Activated T-helper 9 cell treated with anti-CD3 and anti-CD28 coated beads, Interleukin-2, amount 50 U/mL, for 16 hours (primary cell): ENCODE measurements at places on chromosomes 2 and 18.

GRCh38 chr18:25284861-25285550 lies 67.0 kb downstream of the ZNF521 start:
- no peak for DNase-seq

GRCh38 chr2:191243154-191243553 lies 2.0 kb upstream of the MYO1B start:
- no peak for DNase-seq

- DNase-seq, result no peak
Measured at GRCh38 chr2:45708501-45708900, 57.0 kb downstream of the PRKCE start.

DNA sequence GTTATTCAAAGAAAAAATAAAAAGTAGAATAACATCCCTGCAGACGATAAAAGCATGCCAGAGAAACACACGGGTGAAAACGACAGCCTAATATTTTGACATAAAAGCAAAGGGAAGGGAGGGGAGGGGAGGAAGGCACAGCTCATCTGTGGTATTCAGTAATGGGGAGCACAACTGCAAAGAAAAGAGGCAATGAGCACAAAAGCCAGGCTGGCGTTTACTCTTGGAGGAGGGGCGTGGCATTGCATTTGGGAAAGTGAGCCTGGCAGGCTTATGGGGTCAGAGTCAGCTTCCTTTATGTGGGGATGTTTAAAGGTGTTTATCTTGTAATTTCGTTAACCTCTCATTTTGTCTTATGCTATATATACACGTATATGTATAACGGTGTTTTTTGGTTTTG lies 53.2 kb downstream of the STEAP3 start:
- no peak for DNase-seq

GRCh38 chr2:185215497-185215896 lies 523.1 kb upstream of the FSIP2 start:
- DNase-seq, result no peak

DNA sequence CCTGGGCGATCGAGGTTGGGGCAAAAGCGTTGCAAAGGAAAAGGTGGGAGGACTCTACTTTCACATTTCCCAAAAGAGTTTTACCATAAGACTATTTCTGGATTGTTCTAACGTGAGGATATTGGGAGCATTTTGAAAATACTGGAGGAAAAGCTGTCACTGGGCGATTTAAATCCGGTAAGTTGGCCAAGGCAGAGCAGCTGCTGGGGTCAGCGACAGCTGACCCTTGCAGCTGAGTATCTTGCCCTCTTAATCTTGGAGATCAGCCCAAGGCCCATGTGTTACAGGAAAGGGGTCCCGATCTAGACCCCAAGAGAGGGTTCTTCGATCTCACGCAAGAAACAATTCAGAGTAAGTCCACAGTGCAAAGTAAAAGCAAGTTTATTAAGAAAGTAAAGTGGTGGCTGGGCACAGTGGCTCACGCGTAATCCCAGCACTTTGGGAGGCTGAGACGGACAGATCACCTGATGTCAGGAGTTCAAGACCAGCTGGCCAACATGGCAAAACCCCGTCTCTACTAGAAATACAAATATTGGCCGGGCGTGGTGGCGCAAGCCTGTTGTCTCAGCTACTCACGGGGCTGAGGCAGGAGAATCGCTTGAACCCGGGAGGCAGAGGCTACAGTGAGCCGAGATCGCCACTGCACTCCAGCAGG lies 964 bp upstream of the ST3GAL5 start:
- DNase-seq, result no peak

GRCh38 chr2:98488252-98488651 lies 43.6 kb downstream of the INPP4A start:
- DNase-seq, result no peak

GRCh38 chr2:96909611-96910021 lies 39.7 kb upstream of the SEMA4C start:
- DNase-seq, result no peak

DNA sequence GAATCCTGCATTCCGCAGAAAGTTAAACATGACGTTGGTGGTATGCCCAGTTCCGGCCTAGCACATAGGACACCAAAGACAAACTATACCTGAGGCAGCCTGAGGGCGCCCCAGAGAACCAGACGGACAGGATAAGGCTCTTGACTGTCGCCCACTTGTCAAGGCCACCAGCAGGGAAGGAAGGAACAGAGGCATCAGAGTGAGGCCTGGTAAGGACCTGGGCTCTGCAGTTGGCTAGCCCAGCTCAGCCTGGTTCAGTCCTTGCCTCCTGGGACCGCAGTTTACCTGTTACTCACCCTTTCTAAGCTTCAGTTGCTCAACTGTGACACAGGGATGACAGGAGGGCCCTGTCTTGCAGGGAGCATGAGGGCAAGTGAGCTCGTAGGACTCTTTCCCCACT lies 82.1 kb downstream of the ACTR2 start:
- no peak for DNase-seq
